ENCODE measurements at places on chromosomes 4 and X. TPM values are rescaled to one million over a fixed set of nuclear protein-coding genes. Genes with fewer than 3 reads are reported as not detected.

DNA sequence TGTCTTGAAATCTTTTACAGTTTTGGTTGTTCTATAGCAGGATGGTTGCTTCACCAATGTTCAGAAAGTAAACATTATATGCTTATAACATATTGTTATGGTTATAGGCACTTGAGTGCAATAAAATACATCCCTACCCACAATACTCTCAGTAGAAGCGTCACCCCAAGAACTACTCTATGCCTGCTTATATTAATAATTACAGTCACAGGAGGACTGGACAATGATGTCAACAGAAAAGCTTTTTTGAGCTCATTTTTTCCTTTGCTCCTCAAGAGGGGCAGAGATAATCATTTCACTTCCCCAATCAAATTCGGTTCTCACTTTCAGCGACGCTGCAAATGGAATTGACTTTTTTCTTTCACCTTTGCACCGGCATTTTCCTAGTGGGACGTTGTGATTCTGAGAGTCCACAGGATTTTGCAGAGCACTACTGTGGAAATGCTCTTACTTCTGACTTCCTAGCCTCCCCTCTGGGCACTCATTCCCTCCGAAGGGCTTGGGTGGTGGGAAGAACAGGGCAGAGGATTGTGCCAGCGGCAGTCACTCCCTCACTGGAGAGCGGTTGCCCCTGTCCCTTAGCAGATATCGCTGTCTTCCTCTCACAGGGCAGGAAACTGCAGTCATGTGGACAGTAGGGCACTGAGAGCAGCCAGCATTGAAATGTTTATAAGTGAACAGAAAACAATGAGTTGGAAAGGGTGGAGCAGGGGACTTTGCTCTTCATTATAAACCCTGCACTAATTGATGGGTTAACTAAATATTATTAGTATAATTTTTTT, 24.9 kb upstream of the SGMS2 start:
- no peak for DNase-seq

- DNase-seq = no peak
Measured at GRCh38 chrX:140521393-140521792, 16.5 kb upstream of the SOX3 start.

DNA sequence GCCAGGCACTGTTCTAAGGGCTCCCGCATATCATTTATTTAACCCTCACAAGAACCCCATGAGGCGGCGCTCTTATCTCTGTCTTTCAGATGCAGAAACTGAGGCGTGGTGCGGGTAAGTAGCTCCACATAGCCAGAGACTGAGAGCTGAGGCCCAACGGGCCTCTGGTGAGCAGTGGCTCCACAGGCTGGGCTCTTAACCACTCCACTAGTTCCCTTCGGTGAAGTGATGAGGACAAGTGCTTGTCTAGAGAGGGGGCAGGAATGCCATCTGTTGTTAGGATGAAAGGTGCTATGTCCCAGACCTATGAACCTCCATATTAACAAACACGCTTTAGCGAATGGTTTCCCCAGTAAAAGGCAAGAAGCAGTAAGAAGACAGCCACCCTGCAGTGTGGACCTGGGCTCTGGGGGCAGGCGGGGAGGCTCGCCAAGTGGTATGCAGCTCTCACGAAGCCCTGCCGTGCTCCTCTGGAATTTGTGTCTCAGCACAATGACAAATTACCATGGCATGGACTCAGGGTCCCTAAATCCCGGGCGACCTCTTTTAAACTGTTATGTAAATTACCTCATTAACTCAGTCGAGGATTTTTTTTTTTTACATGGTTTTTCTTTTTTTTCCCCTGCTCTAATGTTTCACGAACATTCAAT, 20.9 kb upstream of the S100G start:
- DNase-seq = peak; percentile 1

The ADH1A gene
- total RNA-seq = not detected

The SLC39A8 gene
- total RNA-seq = 8.2 TPM

The PABPC4L gene
- total RNA-seq = 13.1 TPM

The REELD1 gene
- total RNA-seq = not detected

Measured in tongue (tissue), 3 donors.